ENCODE measurements at places on chromosomes 5 and 9.

DNA sequence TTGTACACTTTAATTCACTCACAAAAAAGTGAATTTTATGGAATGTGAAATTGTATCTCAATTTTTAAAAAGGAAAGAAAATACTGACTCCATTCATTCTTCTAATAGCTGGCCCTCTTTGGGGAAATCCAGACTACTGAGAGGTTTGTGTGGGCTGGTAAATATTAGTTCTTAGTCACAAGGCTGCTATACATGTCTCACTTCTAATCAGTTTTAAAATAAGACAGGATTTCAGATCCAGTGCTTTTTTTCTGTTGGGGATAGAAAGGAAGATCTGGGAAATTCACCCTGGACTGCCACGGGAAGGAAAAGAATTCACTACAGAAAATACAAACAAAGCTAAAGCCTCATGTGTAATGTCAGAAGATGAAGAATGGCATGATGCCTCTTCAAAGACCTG lies 32.7 kb upstream of the ADAMTSL1 start:
- no peak for DNase-seq

GRCh38 chr5:135216471-135217343 lies 182.3 kb downstream of the MACROH2A1 start:
- no peak for DNase-seq

DNA sequence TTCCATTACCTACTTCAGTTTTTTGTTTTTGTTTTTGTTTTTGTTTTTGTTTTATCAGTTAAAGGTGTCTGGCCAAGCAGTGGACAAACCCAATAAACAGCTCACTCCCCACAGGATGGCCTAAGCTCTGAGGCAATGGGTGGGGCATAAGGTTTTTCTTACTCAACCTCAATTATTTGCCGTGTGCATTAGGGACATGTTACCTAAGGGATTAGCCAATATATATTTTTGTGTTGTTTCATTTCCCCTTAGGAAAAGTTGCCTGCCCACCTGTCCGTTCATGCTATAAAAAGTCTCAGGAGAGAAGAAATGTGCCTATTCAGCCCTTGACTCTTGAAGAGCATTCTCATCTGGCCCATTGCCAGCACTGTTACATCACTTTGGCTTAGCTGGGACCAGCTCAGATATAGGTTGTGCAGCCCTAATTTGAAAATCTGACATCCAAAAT lies 7.3 kb downstream of the SH3RF2 start:
- no peak for DNase-seq

DNA sequence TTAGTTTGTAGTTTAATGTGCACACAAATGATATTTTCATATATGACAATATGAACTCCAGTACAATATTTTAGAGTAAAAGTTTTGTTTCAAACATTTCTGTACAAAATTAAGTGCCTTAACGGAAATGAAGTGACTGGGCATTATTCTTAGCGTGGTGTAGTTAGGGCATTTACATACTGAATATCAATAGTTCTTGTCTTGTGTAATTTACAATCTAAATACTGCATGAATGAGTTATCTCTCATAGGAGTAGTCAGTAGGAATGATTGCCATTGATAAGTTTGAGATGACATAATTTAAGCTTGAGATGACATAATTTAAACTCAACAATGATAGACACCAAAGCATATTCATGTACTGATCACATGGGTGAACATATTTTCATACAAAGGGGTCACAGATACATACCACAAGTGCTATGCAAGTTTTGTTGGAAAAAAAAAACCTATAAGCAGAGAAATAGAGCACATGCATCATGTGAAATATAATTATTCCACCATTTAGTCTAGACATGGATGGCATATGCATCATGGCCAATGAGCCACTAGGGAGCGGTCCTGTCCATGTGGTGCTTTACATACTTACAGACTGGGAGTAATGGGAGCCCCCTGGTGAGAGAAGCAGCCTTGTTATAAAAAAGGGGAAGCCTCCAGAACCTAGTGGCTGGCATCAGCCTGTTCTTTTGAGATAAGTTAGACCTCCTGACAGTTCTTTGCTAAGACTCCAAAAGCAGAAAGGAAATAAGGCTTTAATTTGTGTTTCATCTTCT lies 1523.9 kb downstream of the MAT2B start:
- no peak for DNase-seq

DNA sequence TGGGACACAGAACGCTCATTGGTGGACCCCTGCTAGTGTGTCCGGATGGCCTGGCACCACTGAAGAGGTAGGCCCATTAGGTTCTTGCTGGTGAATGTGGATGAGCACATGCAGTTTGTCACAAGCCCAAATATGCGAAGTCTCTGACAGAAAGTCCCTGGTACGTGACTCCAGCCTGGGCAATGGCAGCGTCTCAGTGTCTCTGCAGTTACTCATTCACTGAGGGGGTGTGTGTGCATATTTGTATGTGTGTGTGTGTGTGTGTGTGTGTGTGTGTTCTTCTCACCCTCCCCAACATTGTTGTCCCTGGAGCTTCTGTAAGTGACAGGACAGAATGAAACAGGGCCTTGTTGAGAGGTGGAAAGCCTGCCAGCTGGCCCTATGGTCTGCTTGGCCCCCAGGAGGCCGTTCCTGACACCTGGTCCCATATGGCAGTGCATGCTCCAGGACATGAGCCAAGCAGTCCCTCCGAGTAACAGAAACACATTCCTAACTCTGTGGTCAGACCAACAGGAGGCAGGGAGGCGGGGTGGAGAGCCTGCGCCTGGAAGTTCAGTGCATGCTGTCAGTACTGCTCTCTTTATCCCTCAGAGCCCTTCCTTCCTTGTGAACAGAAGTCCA lies 169.9 kb downstream of the SLC28A3 start:
- no peak for DNase-seq

DNA sequence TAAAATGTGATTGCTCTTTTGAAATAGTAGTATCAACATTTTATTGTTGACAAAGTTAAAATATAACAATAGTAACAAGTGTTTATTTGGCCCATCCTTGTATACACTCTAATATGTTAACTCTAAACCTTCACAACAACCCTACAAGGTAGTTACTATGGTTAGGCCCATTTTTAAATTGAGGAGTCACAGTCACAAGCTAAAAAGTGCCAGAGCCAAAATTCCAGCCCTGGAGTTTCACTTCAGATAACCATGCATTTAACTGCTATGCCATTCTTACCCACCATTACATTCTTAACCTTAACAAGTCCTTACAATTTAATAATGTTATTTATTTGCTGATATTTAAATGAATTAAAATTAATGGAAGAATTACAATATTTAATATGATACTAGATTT lies 91.2 kb downstream of the CWC27 start:
- no peak for DNase-seq
